ENCODE measurements at places on chromosomes 7 and 10.

- DNase-seq = no peak
Observed at GRCh38 chr7:43433639-43434038, 149.3 kb upstream of the STK17A start.

GRCh38 chr10:93437946-93438612, 44.1 kb downstream of the MYOF start:
- DNase-seq = no peak

- DNase-seq = no peak
Observed at GRCh38 chr10:95242581-95243317, 48.1 kb downstream of the PDLIM1 start.

GRCh38 chr7:40133561-40134427, 628 bp downstream of the MPLKIP start:
- no peak for DNase-seq

- DNase-seq = no peak
Observed at GRCh38 chr7:46680147-46680546, 759.1 kb upstream of the IGFBP3 start.

DNA sequence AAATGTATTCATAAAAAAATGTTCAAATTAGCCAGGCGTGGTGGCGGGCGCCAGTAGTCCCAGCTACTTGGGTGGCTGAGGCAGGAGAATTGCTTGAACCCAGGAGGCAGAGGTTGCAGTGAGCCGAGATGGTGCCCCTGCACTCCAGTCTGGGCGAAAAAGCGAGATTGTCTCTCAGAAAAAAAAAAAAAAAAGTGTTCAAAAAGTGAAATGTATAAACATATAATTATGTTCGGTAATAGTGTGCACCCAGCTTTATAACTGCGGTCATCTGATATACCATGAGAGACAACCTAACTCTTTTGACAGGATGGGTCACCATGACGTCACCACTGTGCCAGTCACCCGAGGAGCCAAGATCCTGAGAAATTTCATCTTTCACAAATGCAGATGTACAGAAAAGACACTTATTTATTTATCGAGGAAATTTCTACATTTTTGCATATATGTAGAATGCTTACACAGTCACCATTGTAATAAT, 594 bp upstream of the RP9 start:
- DNase-seq = no peak

DNA sequence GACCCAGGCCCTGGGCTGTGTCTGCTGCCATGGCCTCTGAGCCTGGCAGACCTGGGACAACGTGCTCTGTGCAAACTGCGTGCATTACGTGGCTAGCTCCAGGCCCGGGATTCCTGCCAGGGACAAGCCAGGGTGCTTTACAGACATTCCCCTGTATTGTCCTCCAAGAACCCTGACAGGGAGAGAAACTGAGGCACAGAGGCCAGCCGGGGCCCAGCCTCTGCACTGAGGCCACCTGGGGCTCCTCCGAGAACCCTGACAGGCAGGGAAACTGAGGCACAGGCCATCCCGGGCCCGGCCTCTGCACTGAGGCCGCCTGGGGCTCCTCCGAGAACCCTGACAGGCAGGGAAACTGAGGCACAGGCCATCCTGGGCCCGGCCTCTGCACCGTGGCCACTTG, 64.9 kb downstream of the CFAP46 start:
- DNase-seq = no peak

DNA sequence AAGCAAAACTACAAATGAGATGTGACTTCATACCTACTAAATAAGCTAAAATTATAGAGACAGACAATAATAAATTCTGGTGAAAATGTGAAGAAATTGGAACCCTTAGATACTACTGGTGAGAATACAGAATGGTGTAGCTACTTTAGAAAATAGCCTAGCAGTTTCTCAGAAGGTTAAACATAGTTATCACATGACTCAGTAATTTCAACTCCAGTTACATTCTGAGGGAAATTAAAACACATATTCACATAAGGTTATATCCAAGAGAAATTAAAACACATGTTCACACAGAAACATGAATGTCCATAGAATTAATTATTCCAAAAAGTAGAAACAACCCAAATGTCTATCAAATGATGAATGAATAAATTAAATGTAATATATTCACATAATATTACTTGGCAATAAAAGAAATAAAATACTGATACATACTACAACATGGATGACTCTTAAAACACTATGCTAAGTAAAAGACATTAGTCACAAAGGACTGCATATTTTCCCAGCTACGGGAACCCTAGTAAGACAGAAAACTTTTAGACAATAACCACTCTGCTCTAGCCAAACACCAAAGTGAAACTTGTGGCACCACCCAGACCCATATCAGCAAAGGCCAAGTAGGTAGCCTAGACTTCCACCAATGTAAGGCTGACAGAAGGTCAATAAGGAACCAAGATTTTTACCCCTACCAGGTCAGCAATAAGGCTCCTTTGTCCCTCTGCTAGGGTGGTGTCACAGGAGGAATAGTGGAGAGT, 25.1 kb downstream of the SLC25A40 start:
- no peak for DNase-seq

DNA sequence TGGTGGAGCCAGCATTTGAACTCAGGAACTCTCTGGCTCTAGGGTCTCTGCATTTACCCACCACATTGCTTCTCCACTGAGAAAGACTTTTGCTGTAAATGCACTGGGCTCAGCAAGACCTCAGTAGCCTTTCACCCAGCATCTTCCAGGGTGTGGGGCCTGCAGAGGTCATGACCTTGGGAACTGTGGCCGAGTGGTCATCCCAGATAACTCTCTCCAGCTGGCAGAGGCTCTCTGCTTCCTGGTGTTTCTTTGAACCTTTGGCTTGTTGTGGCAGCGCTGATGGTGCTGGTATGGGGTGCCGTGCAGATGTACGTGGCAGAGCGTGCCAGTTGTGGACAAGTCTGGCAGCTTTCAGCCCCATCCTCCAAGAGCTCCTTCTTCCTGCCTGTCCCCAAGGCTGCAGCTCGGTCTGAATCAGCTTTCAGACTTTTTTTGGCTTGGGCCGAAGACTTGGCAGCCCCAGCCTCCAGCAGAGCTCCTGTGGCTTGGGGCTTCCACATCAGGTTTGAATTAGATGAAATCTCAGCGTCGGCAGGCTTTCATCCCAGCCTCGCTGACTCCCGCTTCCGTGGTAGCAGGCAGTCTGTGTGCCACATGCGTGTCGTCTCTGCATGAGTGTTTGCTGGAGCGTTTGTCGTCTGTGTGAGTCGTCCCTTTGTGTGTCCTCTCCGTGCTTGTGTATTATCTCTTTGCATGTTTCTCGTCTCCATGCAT, 21.5 kb downstream of the ADAMTS14 start:
- no peak for DNase-seq

DNA sequence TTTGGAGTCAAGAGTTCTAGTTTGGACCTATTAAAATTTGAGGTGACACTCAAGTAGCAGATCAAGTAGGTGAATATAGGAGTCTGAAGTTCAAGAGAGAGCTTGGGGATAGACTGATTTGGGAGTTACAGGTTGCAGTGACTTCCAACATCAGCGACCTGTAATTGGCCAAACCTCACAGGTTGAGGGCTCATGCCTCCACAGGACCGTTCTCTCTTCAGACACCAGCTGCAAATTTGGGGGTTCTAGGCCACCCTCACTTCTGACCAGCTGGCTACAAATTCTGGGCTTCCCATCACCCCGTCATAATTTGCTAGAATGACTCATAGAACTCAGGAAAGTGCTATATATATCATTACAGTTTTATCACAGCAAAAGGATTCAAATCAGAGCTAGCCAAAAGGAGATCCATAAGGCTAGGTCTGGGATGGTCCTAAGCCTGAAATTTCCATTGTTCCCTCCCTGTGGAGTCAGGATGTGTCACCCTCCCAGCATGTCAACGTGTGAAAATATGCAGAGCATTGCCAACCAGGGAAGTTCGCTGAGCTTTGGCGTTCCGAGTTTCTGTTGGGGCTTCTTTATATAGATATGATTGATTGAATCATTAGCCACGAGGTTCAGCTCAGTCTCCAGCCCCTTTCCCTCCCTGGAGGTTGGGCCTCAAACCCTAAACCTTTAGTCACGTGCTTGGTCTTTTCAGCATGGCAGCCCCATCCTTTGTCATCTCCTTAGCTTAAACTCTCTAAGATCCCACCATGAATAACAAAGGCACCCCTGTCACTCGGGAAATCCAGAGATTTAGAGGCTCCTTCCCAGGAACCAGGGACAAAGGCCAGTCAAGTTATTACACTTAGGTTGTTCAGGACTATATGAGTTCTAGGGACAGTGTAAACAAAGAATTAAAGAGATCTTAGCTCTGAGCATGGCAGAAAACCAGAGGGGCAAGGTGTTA, 20.7 kb upstream of the ZNF212 start:
- DNase-seq = no peak

DNA sequence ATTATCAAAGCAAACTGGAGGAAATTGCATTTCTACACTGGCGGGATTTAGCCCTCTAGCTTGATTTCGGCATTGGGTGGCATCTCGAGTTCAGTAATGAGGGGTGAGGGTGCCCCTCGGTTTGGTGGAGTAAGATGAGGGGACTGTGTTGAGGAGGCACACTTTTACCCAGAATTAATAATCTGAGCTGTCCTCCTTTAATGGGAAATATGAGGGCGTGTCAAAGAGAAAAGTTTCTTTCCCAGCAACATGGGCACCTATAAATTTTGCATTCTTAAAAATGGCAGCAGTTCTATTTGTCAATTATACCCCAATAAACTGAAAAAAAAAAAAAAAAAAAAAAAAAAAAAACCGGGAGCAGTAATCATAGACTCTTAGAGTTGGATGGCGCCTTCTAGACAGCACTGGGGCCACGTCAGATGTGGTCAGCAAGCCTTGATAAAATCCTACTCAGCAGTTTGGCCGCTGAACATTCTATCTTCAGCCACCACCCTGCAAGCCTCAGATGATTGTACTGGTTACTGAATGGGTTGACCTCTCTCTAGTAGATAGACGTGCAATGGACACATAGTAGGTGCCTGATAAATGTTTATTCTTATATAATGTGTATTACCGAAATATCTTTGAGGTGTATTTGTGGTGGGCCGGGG, 931 bp downstream of the PAPSS2 start:
- DNase-seq = no peak

DNA sequence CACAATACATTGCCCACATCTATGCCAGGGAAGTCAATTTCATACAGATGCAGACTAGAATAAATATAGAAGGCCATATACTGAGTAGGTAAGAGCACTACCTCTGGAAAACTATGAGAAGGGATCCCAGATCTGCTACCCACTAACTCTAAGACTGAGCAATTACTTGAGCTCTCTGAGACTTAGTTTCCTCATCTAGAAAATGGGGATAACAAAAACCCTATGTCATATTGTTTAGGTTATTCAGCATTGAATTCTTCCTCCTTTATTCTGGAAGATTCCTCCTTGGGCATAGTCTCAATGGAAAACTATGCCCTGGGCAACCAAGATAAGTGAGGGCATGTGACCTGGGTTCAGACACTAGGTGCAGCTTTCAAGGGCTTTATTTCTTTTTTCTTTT, 4.0 kb upstream of the ARMH3 start:
- no peak for DNase-seq

- no peak for DNase-seq
Observed at GRCh38 chr7:70506434-70506833, 625.5 kb upstream of the GALNT17 start.

DNA sequence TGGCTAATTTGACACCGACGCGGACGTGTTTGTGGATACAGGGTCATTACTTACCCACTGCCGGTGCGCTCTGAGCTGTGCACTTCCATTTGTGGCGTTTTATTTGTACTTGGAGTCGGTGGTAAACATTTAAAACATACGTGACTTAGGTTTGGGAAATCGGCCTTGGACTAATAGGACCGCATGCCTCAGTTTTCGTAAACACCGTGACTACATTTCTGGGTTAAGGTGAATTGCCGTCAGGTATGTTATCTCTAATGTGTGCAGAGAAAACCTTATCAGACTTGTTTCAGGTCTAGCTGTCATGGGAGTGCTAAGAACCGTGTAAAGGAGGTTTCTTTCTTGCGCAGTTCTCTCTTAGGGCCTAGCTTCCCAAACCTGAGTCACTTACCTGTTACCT, 51.7 kb upstream of the NCF1 start:
- DNase-seq = no peak

- no peak for DNase-seq
Observed at GRCh38 chr10:86678999-86679792, 10.9 kb downstream of the LDB3 start.

DNA sequence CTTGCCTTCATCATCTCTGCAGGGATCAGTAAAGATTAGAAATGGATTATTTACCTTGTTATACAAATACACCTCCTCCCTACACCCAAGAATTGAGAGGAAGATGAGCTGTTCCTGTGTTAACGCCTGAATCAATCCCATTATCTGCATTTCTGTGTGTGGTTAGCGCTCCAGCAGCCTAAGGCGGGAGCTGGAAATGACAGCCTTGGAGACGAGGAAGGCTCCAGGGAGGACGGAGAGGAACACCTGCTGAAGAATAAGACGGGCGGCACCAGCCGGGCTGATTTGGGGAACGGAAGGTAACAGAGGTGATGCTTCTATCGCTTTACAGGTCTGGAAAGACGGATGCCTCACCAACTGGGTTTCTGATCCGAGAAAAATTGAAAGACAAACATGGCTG, 34.2 kb upstream of the DDC start:
- DNase-seq = no peak

- DNase-seq = no peak
Observed at GRCh38 chr7:18570441-18570840, 74.9 kb downstream of the HDAC9 start.

GRCh38 chr10:89207181-89207800, at the start of gene CH25H:
CH25H (minus strand) TSS chr10:89207317; CDS start chr10:89207292, 25 bp downstream.
- DNase-seq = no peak

- no peak for DNase-seq
Observed at GRCh38 chr7:100455206-100455605, 8.9 kb downstream of the SPACDR start.

DNA sequence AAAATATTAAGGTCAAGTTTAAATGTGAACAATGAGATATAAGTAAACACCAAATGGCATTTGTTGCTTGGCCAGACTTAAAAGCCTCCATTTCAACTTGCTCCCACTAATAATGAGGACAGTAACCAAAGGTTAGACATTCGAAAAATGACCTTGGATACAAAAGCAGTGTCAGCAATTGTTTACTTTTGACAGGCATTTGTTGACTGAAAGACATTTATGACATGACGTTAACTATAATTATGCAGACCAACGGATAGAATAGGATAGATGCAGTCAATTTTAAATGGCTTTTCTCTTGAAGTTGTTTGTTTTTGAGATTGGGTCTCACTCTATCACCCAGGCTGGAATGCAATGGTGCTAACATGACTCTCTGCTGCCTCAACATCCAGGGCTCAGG, 6.3 kb upstream of the WNT16 start:
- no peak for DNase-seq

DNA sequence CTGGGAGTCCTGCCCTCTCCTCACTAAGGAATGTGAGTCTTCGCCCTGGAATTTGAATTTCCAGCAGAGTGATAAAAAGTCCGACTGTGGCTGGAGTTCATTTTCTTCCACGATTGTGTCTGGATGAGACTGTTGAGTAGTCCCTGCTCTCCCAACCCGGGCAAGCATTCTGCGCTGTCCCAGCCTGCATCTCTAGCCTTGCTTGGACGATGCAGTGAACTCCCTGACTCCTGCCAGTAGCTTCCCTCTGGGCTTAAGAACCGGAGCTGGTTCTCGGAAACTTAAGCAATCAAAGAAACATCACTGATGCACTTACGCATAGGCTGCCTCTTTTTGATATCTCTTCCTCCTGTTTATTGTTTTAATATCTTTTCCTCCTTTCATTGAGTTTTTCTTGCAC, 116.0 kb upstream of the FZD8 start:
- no peak for DNase-seq
